Fibroblast of skin of abdomen (primary cell): ENCODE measurements at places on chromosomes 11 and 22.

DNA sequence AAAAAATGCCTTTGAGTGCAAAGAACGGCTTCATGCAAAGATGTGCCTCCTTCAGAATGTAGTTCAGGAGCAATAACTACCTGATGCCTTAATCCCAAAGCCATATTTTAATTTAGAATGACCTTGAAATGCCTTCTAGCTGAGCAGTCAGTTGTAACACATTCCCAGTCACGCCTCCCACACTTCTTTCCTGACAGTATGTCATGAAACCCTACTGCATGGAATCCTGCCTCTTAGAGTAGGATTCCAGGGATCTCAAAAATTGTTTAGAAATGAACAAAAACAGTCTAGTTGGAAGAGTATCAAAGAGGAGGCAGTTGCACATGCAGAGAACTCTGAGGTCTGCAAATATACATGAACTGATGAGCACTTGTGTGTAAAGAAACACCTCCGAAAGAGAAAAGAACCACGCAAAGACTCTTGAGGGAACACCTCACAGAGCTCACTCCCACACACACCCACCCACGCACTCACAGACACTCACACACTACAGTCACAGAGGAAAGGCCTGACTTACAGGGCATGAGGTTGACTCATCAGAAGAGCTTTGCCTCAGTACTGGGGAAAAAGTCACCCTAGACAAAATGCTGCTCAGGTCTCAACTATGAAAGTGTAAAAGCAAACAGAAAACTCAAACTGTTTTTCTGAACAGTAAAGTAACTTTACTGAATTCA, 77.4 kb downstream of the GGTLC2 start:
- peak; percentile 17 for DNase-seq

DNA sequence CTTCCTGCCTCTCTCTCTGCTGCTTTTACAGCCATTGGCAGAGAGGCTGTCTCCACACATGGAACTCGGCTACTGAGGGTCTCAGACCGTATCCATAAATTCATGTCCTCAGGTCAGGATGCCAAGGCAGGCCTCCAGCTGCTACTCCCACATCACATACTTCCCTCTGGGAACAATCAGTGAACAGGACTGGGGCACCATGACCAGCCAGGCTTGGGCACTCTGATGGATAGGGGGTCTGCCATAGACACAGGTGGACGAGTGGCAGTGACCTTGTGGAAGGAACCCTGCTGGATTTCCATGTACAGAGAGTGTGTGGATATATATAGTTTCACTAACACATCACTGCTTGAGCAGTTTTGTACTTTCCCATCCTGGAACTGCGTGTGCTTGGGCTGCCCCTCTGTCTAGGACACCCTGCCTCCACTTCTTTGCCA, 97.7 kb upstream of the PARVA start:
- no peak for DNase-seq

GRCh38 chr11:122843281-122844141, 5.2 kb downstream of the CRTAM start:
- no peak for DNase-seq

- no peak for DNase-seq
Observed at GRCh38 chr11:62569611-62570010, 4.1 kb downstream of the EEF1G start.
